Nucleus accumbens (tissue), 56 donors: ENCODE measurements at places on chromosomes 11 and 22.
A peak's percentile ranks its signal among the peaks of the same experiment; 100 is the strongest.

DNA sequence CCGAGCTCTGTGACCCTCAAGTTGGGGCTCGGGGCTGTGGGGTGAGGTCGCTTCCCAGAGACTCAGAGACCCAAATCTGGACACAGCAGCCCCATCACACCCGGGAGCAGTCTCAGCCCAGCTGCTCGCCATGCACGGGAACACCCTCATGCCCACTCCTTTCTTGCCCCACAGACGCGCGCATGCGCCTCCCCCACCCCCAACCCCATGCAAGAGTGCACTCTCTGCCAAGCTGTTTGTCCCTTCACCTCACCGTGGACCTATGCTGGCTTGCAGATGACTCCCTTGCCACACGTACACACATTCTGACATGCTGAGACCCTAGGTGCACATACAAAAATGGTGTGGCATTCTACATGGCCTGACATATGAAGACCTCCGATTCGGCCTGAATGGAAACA is 478 bp upstream of the CD248 start:
- no peak for DNase-seq

GRCh38 chr11:64230985-64231365 is 627 bp downstream of the DNAJC4 start:
- DNase-seq: no peak

GRCh38 chr22:32562401-32562800 is 87.8 kb downstream of the FBXO7 start:
- DNase-seq: no peak

GRCh38 chr22:36331912-36332622 is 55.7 kb downstream of the MYH9 start:
- peak; percentile 27 for DNase-seq

GRCh38 chr22:49295851-49296560 is 531.7 kb downstream of the BRD1 start:
- no peak for DNase-seq
